ENCODE measurements at places on chromosomes 3 and 15.

DNA sequence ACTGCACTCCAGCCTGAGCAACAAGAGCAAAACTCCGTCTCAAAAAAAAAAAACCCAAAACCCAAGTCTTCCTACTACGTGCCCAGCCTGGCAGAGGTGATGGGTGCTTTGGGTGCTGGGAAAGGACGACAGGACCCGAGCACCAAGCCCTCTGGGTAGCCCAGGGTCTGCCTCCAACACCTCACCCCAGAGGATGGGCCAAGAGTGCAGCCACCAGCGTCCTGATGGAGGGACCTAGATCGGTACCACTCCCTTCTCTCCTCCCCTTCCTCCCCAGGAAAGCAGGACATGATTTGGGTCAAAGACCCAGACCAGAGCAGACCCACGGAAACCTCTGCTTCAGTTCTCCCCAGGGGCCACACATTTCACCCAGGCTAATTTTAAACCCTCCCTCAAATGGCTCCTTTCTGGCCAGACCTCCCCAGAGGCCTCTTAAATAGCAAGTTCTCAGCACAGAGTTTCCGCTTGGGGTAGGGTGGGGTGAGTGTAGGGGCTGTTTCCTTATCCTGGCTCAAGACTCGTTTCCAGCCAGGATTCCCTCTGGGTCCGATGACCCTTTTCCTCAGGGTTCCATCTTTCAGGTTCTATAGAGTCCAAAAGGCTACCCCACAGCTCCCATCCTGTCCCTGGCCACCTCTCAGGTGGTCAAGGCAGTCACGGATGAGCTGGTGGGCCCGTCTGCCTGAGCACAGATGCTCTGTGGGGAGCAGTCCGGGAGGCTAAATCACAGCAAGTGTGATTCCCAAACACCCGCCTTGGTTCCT, 20.5 kb downstream of the RBPMS2 start:
- no peak for DNase-seq

GRCh38 chr15:29689287-29689986, 132.8 kb downstream of the TJP1 start:
- DNase-seq = no peak

- DNase-seq = no peak
Observed at GRCh38 chr15:85583923-85584390, 203.6 kb downstream of the AKAP13 start.

DNA sequence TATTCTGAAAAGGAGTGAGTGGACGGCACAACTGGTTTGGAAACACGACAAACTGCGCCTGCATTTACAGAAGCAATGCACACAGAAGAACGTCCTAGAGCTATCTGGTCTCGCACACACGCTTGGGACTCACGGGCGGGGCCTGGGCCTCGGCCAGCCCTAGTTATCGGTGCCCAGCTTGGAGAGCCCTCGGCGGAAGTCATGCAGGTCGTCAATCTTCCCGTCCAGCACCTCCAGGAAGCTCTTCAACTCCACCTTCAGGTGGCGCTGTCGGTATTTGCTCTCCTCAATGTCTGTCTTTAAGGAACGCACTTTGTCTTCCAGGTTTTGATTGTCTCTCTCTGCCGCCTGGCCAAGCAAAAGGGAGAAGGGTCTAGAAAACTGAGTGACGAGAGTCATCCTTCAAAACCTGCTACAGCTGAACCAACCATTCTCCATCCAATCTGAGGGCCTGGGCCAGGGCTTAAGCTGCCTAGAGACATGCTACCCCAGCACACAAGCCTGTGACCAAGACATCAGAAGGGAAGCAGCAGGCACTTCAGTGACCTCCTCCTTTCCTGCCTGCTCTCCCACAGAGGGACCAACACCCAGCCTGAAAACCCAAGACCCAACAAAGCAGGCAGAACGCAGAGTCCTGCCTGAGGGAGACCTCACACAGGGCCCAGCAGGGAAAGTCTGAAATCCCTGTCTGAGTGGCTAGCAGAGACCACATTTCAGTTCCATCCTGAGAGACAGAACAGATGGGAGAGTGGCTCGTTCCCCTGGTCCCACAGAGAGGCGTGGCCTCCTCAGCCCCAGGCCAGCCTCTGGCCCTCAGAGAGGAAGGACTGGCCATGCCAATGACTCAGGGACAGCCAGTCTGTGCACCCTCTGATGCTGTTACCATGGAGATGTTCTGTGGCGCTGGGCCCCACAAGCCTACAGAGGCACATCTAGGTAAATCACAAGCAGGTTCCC, 40.4 kb downstream of the WHAMM start:
- peak; percentile 78 for DNase-seq

DNA sequence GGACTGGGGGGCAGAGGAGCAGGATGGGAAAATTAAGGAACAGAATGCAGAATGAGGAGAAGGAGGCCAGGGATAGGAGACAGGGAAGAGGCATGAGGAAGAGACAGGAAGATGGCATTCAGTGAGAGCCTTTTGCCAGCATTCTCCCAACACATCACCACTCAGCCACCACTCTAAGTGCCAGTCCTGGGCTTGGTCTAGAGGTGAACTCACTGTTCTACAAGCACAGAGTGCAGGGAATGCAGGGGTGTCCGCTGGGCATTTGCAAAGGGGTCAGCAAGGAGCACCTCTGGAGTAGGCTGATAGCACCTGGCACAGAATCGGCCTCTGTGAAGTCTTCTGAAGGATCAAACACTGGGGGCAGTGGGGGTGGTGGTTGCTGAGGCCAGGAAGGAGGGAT, 14.6 kb upstream of the IGDCC3 start:
- no peak for DNase-seq

- DNase-seq = peak; percentile 8
Observed at GRCh38 chr3:152719264-152719663, 115.7 kb upstream of the P2RY1 start.

DNA sequence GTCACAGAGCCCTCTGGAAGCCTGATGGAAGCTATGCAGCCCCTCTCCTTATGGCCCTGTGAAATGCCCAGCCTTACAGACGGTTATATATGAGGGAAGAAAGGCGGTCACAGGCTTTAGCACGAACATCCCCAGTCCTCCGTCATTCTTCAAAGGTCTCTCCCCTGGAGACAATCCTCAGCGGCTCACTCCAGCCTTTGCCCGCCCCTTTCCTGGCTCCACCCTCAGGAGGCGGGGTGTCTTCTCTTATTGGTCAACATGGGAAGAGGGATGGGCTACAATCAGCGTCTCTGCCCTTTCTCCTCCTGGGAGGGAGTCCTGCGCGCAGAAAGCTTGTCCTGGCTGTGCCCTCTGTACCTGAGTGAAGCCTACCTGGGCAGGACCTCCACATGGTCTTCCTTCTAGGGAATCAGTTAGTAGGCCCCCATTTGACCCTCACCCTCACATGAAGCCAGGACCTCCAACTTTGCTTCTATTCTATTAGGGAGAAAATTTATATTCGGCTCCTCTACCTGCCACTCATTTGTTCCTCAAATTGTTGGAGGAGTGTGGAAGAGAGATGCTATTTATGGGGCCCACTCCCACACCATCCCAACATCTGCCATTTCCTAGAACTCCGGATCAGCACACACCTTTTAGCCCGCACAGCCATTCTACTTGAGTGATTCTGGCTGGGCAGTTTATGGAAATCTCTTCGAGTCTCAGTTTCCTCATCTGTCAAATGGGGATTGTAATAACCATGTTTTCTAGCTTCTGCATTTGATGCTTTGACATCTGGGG, 112.9 kb upstream of the SLC6A11 start:
- peak; percentile 38 for DNase-seq

GRCh38 chr3:36911990-36912804, 32.7 kb downstream of the TRANK1 start:
- peak; percentile 46 for DNase-seq

- DNase-seq = no peak
Observed at GRCh38 chr3:157953565-157953964, 152.7 kb downstream of the SHOX2 start.

GRCh38 chr15:81886080-81886479, 159.7 kb downstream of the MEX3B start:
- no peak for DNase-seq

GRCh38 chr15:63288778-63289378, 11.5 kb downstream of the APH1B start:
- DNase-seq = peak; percentile 63

GRCh38 chr3:132134611-132135010, 99.8 kb upstream of the CPNE4 start:
- peak; percentile 47 for DNase-seq

- DNase-seq = no peak
Observed at GRCh38 chr3:41097896-41098496, 101.3 kb upstream of the CTNNB1 start.

DNA sequence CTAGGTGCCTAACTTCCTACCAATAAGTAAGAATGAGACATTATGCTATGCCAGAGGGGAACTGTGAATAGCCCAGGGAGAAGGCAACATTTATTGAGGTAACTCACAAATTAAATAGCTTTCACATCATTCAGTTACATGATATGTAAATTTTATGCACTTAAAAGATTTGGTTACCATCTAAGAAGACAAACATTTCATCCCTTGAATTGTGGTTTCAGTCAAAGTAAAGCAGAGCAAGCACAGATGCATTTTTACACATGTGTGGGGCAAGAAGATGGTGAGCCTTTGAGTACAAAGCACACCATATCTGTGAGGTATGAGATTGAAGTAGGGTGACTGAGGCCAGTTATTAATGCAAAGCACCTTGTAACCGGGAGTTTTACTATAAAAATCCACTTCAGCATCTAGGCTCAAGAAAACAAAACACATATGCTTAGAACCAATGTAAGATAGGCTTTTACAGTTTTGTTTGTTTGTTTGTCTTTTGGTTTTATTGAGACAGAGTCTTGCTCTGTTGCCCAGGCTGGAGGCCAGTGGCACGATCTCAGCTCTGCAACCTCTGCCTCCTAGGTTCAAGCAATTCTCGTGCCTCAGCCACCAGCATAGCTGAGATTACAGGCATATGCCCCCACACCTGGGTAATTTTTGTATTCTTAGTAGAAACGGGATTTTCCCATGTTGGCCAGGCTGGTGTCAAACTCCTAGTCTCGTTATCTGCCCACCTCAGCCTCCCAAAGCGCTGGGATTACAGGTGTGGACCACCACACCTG, 3.5 kb downstream of the PLSCR2 start:
- no peak for DNase-seq

- DNase-seq = no peak
Observed at GRCh38 chr3:23246651-23247050, 43.5 kb downstream of the UBE2E2 start.

DNA sequence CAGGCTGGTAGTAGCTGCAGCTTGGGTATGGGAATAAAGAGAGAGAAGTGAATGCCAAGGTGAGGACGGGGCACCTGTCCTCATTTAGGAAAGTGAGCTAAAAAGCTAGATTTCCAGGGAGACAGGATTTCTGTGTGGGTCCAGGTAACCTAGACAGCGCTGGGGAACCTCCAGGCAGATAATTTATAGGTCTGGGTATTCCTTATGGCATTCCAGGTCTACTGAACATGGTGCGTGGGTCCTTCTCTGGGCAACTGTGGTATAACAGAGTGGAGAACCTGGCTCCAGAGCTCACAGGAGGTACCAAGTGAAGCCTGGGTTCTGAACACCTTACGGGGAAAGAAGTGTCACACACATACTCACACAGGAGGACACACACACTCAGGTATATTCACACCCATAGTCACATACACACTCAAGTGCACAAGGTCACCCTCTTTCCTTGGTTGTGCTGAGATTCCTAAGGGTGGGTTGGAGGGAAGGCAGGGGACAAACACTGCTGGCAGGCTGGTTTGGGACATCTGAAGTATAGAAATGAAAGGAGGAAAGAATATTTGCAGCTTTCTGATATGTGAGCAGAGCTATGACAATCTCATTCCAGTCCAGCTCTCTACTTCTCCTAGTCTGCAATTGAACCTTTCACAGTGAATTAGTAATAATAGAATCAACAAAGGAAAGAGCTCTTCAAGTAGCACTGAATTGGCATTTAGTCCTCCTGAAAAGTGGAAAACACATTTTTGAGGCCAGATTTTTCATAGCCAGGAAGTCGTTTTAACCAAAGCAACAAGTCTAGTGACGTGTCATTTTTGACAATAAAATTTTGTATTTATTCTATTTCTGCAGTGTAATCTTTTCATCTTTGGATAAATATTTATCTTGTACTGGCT, 37.4 kb upstream of the ITGA11 start:
- DNase-seq = no peak
